ENCODE measurements at places on chromosomes 12 and 14.

DNA sequence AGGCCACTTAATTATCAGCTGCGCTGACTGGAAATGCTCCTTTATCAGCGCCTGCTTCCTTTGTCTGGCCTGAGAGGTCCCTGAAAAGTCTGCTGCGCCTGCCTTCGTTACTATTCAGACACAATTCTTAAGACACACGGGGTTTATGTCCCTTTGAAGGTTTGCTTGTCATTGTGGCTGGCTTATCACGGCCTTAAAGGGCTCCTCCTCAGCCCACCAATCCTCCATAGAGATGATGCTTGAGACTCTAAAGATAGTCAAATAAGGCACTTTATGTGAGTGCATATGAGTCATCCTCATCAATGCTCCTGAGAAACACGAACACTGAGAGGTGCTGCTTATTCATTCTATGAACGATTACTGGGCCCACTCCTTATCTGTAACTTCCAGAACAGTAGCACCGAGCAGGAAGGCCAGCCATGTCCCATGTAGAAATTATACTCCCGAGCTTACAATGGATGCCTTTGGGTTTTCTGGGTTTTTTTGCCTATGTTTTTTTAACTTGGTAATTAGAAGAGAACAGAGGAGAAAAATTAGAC lies 1268.2 kb upstream of the TMEM132C start:
- DNase-seq, result no peak

- DNase-seq, result peak; percentile 32
These were observed 499 bp downstream of the MIPOL1 start for GRCh38 chr14:37198273-37198598.

DNA sequence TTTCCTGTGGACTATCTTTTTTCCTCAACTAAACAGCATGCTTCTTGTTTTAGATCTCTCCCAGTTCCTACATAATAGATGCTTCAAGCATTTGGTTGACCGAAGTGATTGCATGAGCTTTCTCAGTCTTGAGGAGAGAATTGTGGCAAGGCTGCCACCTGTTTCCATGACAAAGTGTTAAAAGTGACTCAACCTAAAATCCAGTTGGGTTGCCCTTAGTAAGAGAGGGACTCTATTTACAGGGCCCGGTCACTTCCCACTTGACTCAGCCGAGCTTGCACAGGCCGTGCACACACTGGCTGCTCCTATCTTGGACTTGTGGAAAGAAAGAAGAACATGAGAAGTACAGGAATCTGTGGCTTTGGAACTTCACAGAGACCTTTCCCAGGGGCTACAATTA lies 2.1 kb upstream of the B4GALNT3 start:
- no peak for DNase-seq

GRCh38 chr12:42862055-42862454 lies 272.5 kb upstream of the PRICKLE1 start:
- peak; percentile 73 for DNase-seq

DNA sequence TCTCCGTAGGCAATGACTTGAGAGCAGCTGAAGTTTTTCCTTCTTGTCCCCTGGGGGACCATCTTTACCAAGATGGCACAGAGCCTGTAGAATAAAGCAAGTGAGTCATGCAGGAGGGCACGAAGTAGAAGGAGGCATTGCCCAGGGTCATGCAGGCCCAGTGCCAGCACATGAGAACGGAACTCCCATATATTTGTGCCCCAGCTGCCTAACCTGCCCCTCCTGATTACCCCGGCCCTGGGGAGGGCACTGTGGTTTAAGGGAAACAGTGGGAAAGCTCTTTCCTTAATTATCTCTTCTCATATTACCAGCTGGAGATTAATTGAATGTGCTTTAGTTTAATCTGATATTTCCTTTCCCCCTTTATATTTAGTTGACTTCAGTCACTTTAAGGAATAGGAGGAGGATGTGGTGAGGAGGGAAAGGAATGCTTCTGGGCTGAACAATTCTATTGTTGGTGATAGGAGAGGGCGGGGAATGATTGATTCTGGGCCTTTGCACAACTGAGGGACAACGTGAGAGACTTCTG lies 51.9 kb downstream of the RASSF8 start:
- DNase-seq, result no peak
